Stimulated activated CD8-positive, alpha-beta memory T cell treated with anti-CD3 and anti-CD28 coated beads, Interleukin-2, amount 100 ng/mL, for 48 hours (primary cell): ENCODE measurements at places on chromosomes 1 and 21.

- DNase-seq = no peak
Measured at GRCh38 chr1:61173118-61173517, 90.8 kb downstream of the NFIA start.

DNA sequence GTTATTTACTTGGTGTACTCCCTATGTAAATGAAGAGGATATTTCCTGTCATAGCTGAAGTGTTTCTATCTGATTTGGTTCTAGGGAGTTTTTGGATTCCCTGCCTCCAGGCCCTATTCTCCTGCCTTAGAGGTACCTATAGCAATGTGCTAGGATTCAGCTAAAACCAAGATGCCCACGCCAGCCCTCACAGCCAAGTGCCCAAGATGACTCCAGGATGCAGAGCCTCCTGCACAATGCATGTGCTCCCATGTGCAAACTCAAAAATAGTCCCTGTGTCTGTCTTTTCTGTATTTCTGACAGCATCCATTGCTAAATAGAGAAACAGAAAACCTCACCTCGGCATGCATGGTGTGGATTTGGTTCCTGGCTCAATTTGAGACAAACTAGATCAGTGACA, 887 bp upstream of the TARBP1 start:
- DNase-seq = no peak

DNA sequence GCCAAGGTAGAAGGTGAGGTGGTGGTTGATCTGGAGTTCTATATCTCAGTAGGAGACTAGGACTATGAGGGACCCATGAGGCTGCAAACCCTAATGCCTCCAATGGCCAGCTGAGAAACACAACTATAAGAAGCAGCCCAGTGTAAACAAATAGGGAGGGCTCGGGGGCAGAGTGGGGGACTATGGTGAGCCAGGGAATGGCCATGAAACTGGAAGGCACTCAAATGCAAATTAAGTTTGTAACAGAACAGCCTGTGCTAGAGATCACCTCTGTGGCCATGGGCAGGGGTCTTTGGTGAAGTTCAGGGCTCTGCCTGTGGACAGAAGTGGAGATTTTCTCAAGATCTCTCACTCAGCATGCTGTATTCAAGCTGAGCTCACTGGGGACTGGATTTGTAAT, 187.1 kb downstream of the GRIK3 start:
- DNase-seq = no peak

- DNase-seq = no peak
Measured at GRCh38 chr21:34941162-34941561, 107.9 kb downstream of the RUNX1 start.

GRCh38 chr1:207282496-207283380, 38.7 kb upstream of the CD55 start:
- DNase-seq = no peak

- DNase-seq = no peak
Measured at GRCh38 chr1:23599125-23599524, 39.8 kb upstream of the ID3 start.

GRCh38 chr1:30010506-30011106, 712.8 kb downstream of the MATN1 start:
- no peak for DNase-seq

GRCh38 chr1:229884765-229885164, 182.3 kb upstream of the GALNT2 start:
- no peak for DNase-seq

DNA sequence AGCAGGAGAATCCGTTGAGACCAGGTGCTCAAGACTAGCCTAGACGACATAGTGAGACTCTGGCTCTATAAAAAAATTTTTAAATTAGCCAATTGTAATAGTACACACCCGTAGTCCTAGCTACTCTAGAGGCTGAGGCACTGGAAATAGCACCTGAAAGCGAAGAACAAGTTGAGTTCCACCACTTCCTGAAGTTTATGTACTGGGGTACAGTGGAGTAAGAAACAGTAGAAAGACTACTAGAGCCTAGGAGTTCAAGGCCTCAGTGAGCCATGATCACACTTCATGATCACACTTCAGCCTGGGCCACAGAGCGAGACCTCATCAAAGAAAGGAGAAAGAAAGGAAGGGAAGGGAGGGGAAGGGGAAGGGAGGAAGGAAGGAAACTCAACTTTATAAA, 19.8 kb downstream of the RSBN1 start:
- DNase-seq = no peak

GRCh38 chr1:147534386-147534785, 6.9 kb upstream of the BCL9 start:
- DNase-seq = no peak

DNA sequence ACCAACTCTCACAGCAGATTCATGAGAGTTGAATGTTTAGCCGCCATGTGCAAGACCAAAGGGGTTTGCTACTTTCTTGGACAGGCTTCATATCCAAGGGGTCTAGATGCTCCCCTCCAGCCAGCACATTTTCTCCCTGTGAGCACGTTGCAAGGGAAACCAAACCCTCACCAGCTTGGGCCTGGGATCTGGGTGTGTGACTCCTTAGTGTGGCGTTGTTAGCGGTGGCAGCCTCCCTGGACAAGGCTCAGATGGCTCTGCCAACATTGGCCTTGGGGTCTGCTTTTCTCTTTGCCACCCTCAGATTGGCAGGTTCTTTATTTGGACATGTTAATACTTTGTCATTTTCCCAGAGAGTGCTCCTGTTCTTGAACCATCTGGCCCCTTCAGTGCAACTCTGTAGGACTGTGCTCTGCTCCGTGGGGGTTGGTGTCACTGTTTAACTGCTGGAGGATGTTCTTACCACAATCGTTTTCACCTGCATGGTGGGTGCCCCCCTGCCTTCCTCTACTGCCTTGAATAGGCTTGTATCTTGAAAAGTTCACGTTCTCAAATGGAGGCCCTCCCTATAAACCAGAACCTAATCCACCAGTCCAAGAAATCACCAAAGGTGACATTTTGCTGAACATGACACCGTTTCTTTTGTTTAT, 13.4 kb downstream of the ABCG1 start:
- DNase-seq = no peak

DNA sequence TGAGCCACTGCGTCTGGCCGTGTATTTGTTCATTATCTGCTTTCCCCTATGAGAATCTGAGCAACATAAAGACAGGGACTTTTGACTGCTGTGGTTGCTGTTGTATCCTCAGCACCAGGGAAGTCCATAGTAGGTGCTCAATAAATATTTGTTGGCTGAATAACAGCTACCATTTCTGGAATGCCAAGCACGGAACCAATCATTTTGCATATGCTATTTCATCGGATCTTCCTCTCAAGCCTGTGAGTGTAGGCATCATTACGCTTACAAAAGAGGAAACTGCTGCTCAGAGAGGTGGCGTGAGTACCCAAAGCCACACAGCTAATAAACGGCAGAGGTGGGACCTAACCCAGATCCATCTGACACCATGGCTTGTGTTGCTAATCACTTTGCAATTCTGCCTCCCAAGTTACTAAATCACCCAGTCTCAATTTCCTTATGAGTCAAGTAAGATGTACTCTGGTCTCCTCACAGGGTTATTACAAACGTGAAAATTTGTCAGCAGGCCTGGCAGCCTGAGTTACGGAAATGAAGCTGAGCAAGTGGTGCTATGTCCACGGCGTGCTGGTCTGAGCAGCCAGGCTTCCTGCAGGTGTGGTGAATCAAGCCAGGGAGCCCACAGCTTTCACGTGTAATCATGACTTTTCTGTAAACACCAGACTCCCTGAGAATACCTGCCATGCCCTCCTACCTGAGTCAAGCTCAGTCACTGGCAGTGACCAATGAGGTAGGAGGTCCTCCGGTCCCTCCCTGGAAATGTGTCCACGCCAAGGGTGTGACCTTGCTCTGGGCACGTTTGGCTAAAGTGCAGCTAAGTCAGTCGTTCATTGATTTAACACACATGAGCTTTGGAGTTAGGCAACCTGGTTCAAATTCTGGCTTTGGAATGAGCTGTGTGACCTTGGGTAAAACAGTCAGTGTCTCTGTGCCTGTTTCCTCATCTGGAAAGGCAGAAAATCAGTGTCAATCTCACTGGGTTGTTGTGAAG, 4.8 kb upstream of the RHCE start:
- DNase-seq = no peak

DNA sequence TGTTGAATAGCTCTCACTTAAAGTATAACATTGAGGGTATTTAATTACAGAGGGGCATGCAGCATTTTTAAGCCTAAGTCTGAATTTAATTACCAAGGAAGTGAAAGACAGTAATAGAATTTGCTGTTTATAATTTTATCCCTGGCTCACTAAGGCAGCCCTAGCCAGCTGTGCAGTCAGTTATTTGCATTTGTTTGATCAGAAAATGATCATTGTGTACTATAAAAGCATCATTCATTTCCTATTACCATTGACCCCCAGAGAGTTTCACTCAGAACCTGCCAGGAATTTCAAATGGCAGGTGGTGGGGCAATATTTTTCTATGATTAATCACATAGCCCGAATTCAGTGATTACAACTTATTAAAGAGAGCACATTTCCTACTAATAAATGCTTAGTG, 277.1 kb upstream of the KAZN start:
- no peak for DNase-seq

DNA sequence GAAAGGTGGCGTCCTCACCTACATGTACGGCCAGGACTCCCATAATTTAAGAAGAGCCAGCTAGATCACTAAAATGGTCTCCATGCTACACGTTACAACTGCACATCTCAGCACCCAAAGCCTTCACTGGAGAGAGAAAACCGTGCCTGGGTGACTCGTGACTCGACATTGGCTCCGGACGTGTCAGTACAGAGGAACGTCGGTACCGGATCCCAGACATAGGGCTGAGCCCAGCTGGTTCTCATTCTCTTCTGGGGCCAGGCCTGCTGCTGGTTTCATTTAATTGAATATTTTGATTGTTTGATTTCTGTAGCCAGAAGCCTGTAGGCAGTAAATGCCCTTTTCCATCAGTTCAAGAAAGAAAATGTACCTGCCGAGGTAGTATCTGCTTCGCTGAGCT, 93.1 kb downstream of the HHIPL2 start:
- no peak for DNase-seq

GRCh38 chr1:209800984-209801834, 4.7 kb downstream of the IRF6 start:
- no peak for DNase-seq

- no peak for DNase-seq
Measured at GRCh38 chr1:6497215-6497866, 5.9 kb upstream of the PLEKHG5 start.

GRCh38 chr21:46025113-46025770, 43.7 kb downstream of the COL6A1 start:
- DNase-seq = no peak

GRCh38 chr1:239011382-239011781, 375.0 kb upstream of the CHRM3 start:
- DNase-seq = no peak

DNA sequence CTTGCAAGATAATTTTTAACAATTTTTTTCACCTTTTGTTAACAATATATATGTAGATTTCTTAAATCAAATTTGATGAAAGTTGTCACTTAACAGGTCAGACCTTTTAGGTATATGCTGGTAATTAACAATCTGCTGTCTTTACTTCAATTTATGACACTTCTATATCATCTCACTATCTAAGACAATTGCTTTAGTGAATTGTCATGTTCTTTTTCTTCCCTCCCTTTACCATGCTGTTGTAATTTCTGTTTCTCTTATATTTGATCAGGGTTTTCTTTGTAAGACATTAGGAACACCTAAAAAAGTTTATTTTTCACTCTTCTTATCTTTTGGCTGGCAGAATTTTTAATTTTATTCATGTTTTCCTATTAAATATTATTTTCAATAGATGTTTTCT, 2.0 kb downstream of the IFI16 start:
- no peak for DNase-seq

DNA sequence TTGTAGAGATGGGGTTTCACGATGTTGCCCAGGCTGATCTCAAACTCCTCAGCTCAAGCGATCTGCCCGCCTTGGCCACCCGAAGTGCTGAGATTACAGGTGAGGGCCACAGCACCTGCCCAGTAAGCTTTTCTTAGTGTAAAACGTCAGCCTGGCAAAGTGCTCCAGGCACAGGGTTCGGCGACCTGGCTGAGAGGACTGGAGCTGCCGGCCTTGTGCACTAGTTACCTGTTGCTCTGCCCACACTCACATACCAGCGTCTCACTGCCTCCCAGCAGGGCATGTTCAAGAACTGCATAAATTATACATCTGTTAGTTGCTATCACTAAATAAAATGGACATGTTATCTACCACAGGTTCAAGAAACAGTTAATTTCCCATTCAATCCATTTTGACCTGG, 55.2 kb downstream of the DEGS1 start:
- DNase-seq = no peak

- DNase-seq = no peak
Measured at GRCh38 chr1:192488058-192488457, 87.5 kb upstream of the RGS1 start.

DNA sequence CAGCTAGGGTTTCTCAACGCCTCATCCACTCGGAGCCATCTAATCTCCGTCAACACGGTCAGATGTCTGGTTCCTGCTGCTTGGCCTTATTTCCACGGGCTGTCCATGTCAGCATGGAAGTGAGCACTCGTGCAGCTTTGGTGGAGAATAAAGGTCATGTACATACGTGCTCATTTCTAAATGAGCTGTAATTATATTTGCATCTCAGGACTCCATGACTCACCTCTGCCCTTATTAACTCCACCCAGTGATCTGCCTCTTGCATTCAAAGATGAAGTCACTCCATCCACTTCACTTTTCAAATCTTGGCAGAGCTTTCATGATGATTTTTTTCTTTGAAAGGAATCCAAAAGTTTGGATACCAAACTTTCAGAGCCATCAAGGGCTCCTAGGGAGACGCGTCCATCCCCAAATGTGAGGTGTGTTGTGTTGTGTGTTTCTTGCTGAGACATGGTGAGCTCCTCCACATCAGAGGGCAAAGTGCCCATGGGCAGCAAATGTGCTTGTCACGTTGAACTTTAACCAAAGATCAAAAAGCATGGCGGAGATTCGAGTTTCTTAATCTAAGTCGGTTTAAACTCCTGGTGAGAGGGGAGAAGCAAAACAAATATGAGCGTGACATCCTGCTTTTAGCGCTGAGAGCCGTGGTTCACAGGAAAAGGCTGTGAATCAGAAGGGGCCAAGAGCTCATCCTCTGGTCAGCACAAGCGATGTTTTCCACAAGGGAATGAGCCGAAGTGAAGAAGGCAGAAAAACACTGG, 68.6 kb upstream of the ERRFI1 start:
- no peak for DNase-seq

DNA sequence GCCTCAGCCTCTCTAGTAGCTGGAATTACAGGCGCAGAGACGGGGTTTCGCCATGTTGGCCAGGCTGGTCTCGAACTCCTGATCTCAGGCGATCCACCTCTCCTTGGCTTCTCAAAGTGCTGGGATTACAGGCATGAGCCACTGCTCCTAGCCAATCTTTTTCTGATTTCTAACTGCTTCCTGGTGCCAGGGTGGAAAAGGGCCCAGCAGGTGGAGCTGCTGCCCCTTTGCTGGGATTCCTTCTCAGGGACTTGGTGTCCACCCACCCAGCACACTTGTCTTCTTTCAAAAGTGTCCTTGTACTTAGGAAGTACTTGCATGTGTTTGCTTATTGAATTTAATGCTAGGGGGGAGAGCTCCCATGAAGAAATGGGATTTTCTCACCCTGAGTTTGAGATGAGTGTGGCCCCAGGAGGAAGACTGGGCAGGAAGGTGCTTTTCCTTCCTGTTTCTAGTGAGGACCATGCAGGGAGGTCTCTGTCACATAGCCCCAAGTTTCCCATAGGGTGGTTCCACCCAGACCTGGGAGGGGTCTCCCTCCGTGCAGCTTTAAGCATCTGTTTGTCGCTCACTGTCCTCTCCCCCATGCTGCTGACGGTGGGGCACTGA, 14.2 kb downstream of the UTP11 start:
- no peak for DNase-seq
